Cerebellum (tissue), 4 donors: ENCODE measurements at places on chromosomes 6 and 20. TPM values are rescaled to one million over a fixed set of nuclear protein-coding genes. Genes with fewer than 3 reads are reported as not detected.

TMC2 gene
- 3.7 TPM for total RNA-seq

WASF1 gene
- 48.3 TPM for total RNA-seq

CHMP4B gene
- 20.4 TPM for total RNA-seq

OR2B6 gene
- not detected for total RNA-seq
